Fibroblast of the aortic adventitia (primary cell): ENCODE measurements at places on chromosomes 7 and 10.

DNA sequence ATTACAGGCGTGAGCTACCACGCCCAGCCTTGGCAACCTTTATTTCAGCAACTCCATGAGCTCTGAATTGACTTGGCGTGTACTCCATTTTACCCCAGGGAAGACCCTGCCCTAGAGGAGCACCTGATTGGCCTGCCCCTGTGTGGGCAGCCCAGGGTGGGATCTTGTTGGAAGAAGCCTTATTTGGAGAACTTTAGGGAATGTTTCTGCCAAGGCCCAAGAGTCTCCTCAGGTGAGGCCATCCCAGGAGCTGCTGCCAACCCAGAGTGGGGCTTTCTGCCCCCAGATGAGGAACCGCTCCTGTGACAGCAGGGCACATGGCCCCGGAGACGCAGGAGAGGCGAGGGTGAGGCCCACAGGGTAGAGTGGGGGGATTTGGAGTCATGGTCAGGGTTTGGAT is 42.0 kb downstream of the VWA2 start:
- DNase-seq = no peak

- DNase-seq = peak; percentile 91
Observed at GRCh38 chr7:34277016-34277802, 371.9 kb downstream of the BMPER start.

GRCh38 chr10:28111712-28112111 is 112.8 kb upstream of the ODAD2 start:
- DNase-seq = peak; percentile 28

GRCh38 chr10:52031771-52032170 is 282.3 kb upstream of the DKK1 start:
- DNase-seq = peak; percentile 37

DNA sequence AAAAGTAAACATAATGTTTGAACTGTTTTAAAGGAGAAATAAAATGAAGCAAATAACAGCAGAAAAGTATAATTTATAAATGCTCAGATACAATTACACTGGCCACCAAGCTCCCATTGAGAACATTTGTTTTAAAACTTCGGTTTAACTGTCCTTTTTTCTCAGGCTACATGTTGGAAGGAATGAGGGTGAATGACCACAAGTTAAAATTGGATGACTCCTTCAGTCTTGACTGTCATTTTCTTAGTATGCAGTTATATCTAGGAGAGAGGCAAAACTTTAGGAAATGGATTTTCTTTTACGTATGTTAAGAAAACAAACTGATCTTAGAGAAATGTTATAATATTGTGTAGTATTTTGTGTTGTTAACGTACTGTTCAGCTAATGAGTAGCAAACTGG is 5.0 kb downstream of the TRIM24 start:
- DNase-seq = no peak

DNA sequence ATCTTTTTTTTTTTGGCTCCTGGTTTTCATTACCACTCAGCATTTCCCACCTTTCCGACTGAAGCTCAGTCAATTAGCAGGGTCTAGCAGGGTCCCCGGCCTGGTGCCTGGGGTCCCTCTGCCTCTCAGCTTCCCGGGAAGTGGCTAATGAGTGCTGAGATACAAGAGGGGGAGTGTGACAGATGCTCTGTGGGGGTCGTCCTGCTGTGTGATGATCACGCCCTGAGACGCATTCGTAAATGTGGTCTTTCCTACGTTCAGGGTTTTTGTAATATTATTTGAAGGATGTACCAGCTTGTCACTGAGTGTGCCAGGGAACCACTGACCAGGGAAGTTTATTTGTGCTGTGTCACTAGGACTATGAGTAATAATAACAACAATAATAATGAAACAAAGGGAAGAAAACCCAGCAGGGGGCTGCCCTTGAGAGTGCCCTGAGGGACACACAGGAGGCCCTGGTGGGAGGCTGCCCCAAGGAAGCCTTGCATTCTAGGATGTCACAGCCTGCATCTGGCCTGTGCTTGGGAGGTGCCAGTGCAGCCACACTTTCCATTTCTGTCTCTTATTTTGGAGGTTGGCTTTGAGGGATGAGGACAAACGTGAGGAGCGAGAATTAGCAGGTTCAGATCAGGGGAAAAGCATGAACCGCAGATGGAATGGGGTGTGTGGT is 337.8 kb downstream of the ADARB2 start:
- DNase-seq = no peak

DNA sequence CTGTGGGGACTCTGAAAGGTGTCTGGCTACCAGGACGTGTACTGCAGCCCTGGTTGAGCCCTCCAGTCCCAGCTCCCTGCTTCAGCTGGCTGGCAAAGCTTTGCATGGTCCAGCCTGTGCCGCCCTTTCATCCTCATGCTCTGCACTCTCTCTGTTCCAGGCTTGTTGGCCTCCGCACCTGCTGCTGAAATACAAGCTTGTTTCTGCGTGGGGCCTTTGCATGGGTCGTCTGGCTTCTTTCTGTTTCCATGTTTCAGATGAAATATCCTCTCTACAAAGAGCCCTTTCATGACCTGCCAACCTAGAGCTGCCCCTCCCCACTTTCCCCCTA is 45.9 kb downstream of the TSPAN15 start:
- DNase-seq = no peak

DNA sequence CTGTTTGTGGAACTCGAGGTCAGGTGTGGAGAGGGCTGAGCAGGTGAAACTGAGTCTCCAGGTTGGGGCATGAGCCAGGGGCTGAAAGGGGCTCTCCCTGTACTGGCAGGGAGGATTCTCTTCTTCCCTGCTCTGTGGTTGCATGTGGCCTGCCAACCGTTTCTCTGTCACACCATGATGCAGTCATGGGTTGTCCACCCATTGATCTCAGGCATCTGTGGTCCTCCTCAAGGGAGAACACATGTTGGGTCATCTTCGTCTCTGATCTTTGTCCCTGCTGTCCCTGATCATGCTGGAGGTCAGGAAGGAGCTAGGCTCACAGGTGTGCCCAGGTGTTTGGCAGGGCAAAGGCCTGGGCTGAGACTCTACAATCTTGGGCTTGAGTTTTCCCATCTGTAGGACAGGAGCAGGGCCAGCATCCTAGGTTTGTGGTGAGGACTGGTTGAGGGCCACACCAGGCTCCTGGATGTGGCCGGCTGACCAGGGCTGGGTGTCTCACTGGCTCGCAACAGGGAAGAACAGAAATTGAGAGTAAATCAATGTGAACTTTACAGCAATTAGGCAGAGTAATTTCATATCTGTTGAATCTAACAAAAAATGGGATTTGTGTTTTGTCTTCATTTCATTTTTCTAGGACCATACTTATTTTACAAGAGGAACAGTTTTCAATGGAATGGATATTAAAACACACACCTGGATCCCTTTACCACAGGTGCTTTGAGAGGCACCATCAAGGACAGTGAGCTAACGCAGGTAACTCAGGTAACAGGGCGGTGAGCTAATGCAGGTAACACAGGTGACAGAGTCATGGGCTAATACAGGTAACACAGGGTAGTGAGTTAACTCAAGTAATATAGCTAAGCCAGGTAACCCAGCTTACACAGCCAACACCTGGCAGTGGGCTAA is 58.5 kb upstream of the IGFBP3 start:
- no peak for DNase-seq

DNA sequence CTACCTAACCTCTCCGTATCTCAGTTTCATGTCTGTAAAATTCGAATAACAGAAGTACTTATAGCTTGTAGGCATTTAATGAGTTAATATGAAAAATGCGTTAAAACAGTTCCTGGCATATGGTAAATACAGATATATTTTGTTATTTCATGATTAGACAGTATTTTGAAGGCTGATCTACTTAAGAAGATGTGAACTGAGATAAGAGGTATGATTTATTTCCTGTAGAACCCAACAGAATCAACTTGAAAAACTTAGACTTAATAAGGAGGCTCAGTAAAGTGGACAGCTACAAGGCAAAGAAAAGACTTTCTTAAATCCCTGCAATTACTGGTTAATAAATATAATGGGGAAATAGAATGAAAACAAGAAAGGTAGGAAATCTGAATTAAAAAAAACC is 103.3 kb downstream of the FANK1 start:
- no peak for DNase-seq

- DNase-seq = no peak
Observed at GRCh38 chr7:13031468-13031867, 344.0 kb downstream of the ARL4A start.

DNA sequence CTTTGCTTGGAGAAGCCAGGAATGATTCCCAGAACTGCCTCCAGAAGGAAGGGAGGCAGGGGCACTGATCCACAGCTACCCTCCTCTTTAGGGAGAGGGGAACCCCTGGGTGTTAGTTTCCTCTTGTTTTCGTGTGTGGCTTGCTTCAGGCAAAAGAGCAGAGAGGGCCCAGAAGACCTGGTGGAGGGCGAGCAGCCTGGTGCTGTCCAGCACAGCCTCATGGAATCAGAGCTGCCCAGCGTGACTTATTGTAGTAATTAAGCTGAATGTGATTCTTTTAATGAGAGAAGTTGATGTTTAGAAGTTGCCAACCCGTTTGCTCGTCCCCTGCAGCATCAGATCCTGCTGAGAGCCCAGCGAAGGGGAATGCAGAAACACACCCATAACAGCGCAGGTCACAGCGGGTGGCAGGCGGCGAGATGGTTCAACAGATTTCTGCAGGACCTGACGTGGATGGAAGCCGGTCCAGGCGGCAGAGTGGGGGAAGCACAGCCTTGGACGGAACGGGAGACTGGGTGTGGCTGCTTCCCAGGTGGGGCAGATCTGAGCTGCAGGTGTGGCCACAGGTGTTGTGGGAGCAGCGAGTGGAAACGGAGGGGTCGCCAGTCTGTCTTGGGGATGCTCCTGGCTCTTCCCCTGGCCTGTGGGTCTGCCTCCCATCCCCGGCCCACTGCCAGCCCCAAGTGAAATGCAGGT is 53.7 kb upstream of the SHH start:
- no peak for DNase-seq

DNA sequence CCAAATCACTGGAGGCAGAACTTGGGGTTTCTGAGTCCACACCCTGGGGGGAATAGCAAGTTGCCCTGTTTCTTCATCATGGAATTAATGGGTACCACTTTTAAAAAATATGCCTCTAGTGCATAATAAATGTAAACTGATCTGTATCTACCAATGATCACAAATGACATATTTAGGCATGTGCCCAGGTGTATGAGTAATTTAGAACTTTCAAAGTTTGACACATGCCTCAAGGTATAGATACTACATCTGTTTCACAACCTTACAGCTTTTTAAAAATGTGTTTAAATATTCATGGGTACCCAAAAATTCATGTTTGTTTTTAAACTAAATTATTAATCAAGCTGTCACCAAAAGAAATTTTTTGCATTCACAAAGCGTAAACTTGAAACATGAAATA is 226.0 kb downstream of the KIAA1217 start:
- DNase-seq = no peak

- DNase-seq = no peak
Observed at GRCh38 chr7:42099470-42100155, 137.4 kb downstream of the GLI3 start.

- no peak for DNase-seq
Observed at GRCh38 chr10:74179111-74179710, 28.2 kb downstream of the ADK start.

GRCh38 chr10:24793648-24794379 is 70.1 kb upstream of the ARHGAP21 start:
- DNase-seq = peak; percentile 17

- DNase-seq = peak; percentile 44
Observed at GRCh38 chr10:124875596-124875995, 66.3 kb upstream of the ZRANB1 start.

DNA sequence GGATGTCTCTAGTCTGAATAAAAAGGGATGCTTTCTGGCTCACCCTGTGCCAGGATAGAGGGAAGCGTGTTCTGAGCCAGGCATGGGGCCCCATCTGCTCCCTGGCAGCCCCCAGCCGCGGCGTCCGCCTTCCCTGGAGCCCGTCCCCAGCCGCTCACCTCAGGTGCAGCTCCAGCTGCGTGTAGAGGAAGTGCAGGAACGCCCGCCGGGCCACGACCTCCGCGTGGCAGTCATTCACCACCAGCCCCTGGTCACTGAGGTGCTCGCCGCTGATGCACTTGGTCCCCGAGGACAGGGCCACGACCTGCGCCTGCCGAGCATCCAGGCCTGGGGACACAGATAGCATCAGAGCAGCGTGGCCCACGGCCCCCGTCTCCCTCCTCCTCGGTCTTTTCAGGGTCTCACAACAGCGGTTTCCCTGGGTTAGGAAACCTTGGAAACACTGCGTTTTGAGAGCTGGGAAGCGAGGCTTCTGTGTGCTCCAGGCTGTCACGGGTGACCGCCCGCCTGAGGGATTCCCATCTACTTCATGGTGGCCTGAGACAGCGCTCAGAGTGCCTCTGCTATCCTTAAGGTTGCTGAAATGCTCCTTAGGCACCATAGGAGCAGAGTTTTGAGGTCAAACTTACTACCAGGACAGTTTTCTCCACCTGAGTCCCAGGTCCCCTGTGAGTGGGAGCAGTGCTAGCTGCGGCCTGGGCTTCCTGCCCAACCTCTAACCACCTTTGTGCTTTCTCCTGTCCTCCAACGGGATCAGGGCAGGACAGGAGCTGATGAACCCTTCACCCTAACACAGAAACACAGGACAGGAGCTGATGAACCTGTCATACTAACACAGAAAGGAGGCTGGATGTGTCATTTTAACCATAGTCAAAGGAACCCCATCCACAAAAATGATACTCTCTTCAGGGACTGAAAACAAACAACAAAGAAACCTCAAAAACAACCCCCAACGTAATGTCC is 186.1 kb downstream of the WDR37 start:
- no peak for DNase-seq

GRCh38 chr10:14879124-14879927 is 660 bp downstream of the SUV39H2 start:
- DNase-seq = peak; percentile 11

- DNase-seq = peak; percentile 72
Observed at GRCh38 chr7:96949766-96950165, 55.6 kb upstream of the DLX6 start.
